ENCODE measurements at places on chromosomes 13 and 19.

- no peak for DNase-seq
These were observed 9.7 kb downstream of the NAXD start for GRCh38 chr13:110624766-110625756.

GRCh38 chr19:14197882-14198281, 8.1 kb downstream of the ADGRL1 start:
- no peak for DNase-seq

DNA sequence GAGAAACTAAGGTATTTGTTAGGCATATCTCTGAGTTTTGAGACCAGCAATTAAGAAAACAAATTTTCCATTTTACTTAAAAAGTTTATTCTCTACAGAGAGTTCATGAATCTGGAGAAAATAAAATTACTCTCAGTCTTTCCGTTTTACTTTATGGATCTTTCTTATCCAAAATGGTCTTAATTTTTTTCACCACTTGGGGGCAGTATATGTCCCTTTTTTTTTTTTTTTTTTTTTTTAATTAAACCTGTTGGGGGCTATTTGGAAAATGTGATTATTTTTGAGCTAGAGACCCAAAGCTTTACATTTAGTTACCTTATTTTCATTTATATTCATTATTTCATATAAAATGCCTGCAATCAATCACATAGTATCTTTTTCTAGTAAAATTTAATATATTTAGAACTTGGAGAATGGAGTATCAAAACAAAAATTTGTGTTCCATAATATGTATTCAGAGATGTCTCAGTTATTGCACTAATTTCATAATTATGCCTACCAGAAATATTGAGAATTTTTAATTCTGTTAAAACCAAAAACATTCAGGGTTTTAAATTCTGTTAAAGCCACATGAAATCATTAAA, 27.1 kb downstream of the PIBF1 start:
- DNase-seq, result no peak

DNA sequence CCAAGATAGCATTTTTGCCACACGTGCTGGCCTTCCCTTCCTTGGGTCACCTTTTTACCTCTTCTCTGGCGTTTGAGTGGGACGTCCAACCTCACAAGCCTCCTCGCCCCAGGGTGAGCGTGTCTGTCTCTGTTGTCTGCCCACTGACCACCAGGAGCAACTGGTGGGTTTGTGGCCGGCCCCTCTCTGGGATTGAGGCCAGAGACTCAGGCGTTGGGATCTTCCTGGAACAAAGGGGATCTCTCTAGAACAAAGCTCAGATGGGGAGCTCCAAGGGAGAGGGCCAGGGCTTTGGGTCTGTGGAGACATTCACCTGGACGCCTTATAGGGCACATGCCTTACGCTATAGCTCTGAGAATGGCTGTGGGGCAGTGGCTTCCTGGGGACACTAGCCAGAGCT, 17.4 kb downstream of the COMP start:
- no peak for DNase-seq

DNA sequence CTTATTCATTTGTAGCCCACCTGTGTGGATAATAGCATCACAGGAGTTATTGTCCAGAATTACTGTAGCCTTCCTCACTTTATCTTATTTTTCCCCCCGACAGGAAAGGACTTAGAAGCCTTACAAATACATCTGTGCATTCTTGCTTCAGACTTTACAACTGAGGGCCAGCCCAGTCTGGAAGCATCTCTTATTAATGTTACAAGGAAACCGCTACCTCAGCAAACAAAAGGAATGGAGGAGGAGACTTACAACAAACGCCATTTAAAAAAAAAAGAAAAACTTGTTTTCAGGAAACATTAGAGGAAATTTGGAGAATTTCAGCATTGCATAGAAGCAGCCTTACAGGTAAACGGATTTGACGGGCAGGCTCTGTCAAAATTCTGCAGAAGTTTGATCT, 45.2 kb downstream of the GARRE1 start:
- DNase-seq, result no peak

DNA sequence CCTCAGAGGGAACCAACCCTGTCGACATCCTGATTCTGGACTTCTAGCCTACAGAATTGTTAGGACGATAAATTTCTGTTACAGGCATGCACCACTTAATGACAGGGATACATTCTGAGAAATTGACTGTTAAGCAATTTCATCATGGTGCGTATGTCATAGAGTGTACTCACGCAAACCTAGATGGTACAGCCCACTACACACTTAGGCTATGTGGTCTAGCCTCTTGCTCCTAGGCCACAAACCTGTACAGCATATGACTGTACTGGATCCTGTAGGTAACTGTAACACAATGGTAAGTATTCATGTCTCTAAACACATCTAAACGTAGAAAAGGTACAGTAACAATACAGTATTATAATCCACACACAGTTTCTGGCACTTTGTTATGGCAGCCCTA, 13.3 kb downstream of the USP12 start:
- DNase-seq, result no peak

DNA sequence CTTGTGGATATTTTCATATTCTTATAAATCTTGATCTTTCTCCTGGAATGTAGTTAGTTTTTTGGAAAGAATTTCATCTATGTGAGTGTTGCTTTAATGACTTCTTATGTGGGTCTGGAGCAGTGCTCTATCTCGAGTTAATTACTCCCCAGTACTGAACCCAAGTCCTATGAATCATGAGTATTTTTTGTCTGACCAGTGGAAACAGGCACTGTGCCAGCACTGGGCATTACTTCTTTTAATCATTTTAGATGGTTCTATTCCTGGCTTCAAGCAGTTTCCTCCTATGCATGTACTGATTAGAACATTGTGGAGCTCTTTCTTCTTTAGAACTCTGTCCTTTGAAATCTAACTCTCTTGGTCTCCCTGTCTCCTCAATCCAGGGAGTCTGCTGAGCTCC, 466.3 kb downstream of the PCDH17 start:
- DNase-seq, result no peak

DNA sequence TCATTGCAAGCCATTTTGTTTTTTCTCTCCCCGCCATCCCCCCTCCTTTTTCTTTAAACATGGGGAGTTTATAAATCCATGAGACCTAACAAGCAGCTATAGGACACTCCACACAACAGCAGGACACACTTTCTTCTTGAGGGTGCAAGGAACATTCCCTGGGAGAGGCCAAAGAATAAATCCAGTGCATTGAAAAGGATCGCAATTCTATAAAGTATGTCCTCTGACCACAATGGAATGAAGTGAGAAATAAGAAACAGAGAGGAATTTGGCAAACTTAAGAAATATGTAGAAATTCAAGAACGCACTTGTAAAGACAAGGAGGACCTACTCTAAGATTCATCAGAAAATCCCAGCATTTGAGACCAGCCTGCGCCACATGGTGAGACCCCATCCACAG, 11.9 kb downstream of the KLF2 start:
- no peak for DNase-seq

GRCh38 chr13:21738630-21739029, 67.8 kb downstream of the FGF9 start:
- no peak for DNase-seq

- no peak for DNase-seq
These were observed 144.2 kb downstream of the SPRY2 start for GRCh38 chr13:80196756-80197155.

DNA sequence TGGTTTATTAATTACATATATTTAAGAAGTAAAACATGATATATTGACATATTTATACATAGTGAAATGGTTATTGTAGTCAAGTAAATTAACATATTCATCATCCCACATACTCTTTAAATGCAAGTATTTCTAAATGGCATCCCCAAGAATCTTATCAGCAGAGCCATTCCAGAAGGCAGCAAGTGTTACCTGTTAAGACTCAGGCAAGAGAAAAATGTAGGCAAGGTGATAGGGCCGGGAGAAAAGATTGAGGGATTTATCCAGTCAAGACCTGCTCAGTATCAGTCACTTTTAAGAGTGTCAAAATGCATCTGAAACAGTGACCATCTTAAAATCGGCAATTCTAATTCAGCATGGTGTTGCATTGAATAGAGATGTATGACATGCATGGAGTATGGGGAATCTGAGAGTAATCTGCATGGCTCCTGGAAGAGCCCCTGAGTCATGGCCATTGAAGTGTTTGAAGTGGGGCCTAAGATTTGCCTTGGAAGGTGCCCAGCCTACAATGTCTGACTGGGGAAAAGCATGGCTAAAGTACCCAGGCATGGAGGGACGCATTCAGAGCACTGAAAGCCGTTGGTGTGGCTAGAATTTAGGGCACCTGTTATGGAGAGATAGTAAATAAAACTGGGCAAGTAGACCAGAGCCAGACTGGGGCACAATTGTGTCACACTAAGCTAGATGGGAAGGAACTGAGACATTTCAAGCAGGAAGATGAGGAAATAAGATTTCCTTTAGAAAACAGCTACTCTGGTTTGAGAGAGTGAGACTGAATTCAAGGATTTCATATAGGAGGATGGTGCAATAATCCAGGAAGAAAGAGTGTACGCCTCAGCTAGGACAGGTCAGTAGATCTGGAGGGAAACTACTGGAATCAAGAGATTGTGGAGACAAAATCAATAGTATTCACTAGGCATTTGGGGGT, 25.0 kb upstream of the C1QTNF9B start:
- no peak for DNase-seq

DNA sequence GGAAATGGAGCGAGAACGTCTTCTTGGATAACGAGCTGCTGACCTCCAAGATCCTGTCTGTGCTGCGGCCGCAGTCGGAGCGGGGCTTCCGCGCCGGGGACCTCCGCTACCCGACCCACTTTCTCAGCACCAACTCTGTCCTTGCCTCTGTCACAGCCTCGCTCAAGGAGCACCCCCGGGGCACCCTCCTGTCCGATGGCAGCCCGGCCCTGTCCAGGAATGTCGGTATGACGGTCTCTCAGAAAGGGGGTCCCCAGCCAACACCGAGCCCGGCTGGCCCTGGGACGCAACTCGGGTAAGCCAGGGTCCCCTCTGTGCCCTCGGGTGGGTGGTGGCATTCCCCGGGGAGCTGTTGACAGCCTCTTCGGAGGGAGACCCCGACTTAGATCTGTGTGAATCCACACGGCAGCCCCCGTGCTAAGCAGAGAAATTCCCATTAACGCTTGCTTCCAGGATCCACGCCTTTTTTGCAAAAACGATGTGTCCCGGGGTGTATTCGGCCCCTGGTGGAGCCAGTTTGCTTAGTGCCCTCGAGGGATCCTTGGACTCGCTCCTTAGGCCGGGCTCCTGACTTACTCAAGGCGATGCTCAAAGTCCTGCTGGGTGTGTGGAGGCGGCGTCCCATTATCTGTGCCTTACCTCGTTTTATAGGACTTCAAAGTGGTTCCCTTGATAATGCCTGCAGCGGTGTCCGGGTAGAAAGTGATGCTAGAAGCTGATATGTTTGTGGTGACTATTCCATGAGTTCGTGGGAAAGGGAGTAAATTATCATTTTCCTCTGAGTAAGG, 48.5 kb downstream of the PEX11G start:
- no peak for DNase-seq

DNA sequence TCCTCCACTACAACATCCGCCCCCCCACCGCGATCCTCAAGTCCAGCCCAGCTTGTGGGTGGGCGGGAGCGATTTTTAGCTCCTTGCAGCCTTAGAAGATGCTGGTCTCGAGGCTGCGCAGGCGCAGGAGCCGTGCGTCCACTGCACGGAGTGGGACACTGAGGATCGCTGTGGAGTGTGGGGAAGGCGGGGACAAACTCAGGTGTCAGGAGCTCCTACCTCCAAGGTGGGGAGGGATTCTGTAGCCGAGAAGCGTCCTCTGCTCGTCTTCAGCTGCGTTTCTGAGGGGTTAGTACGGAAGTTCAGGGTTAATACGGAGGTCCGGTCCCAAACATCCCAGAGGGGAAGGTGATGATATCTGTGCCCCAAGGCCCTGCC, at the start of gene RTBDN:
Gene RTBDN (minus strand): TSS at position 14 of the 378 bp plus-strand sequence. CDS start 4,600 bp downstream, outside the sequence.
- DNase-seq, result no peak

- no peak for DNase-seq
These were observed 4.2 kb upstream of the TYK2 start for GRCh38 chr19:10384580-10384979.

- no peak for DNase-seq
These were observed 2.6 kb upstream of the PDE4A start for GRCh38 chr19:10417541-10418234.

GRCh38 chr13:89721216-89721615, 1626.3 kb upstream of the MIR17HG start:
- DNase-seq, result no peak

DNA sequence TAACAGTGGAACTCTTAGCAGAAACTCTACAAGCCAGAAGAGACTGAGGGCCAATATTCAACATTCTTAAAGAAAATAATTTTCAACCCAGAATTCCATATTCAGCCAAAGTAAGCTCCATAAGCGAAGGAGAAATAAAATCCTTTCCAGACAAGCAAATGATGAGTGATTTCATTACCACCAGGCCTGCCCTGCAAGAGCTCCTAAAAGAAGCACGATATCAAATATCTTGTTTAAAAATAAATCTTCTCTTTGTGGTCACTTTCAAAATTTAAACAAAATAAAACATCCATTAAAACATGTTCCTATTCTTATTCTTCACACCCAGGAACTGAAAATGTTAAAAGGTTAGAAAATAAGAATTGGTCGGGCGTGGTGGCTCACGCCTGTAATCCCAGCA, 13.7 kb downstream of the MICU2 start:
- DNase-seq, result no peak

DNA sequence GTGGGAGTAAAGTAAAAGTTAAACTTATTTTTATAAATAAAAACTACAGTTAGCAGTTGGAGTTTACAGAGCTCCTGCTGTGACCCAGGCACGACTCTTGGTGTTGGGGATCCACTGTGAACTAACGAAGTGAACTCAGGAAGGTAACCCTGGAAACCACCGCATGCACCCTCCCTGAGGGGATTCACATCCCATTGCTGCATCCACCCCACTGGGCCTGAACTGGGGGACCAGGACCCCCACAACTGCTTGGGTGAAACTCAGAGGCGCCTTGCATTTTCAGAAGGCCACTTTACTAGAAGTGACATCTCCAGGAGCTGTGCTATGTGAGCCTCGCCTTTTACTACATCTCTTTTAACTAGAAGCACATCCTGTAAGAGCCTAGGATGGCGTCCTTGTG, 166.4 kb downstream of the TEX29 start:
- DNase-seq, result no peak

DNA sequence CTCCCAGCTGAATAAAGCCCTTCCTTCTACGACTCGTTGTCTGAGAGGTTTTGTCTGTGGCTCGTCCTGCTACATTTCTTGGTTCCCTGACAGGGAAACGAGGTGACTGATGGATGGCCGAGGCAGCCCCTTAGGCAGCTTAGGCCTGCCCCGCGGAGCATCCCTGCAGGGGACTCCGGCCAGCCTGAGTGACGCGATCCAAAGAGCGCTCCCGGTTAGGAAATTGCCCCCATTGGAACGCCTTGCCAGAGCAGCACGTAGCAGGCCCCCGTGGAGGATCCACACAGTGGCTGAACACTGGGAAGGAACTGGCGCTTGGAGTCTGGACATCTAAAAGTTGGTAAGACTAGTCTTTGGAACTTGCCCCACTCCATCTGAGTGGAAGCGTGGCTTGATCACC, 296.8 kb upstream of the SGCG start:
- DNase-seq, result no peak

DNA sequence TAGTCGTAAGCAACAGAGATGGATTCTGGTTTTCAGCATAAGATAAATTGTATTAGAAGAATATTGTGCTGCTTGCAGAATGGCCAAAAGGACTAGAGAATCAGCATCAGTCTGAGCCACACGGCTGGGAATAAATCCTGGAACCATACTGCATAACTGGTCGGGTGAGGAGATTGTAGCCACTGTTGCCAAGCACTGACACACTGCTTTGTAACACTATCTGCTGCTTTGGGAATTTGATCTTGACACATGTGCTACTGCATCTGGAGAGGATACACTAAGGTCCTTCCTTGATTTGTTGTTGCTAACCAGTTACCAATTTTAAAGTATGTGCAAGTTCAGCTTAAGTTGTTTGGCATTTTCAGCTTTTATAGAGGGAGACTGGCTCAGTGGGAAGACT, 1.9 kb downstream of the HNRNPA1L2 start:
- DNase-seq, result no peak

GRCh38 chr13:103133556-103133955, 67.3 kb upstream of the SLC10A2 start:
- no peak for DNase-seq

Data from effector CD8-positive, alpha-beta T cell (primary cell).